ENCODE measurements at places on chromosomes 12 and 14.

DNA sequence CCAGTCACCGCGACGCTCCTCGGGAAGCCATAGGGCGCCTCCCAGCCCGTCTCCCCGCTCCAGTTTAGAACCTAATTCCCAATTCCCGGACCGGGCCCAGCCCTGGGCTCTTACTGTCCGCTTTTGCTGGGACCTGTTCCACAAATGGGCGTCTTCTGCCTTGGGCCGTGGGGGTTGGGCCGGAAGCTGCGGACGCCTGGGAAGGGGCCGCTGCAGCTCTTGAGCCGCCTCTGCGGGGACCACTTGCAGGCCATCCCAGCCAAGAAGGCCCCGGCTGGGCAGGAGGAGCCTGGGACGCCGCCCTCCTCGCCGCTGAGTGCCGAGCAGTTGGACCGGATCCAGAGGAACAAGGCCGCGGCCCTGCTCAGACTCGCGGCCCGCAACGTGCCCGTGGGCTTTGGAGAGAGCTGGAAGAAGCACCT, 797 bp downstream of the UNG start:
- DNase-seq: no peak

DNA sequence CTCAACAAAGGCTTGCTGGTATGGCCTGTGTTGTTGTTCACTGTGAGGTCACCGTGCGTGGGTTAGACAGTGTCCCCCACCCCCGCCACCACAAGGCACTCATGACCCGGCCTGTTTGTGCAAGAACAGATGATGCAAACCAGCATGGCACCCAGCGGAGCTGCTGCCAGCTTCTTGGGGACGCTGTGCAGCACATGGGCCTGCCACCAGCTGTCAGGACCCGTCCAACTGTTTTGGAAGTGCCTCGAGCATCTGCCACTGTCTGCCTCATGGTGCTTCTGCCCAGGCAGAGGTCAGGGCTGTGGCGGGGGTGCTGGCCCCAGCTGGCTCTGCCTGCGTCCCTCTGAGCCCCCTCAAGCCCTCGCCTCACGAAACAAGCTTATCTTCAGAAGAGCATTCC, 1.5 kb downstream of the ASB2 start:
- no peak for DNase-seq

- DNase-seq: no peak
Measured at GRCh38 chr12:31020385-31021166, 53.1 kb upstream of the DDX11 start.

- no peak for DNase-seq
Measured at GRCh38 chr14:90406384-90406798, 9.6 kb downstream of the CALM1 start.

GRCh38 chr12:83893101-83893500, 1019.5 kb downstream of the SLC6A15 start:
- DNase-seq: no peak

GRCh38 chr14:61504901-61505300, 183.5 kb downstream of the PRKCH start:
- DNase-seq: no peak

- no peak for DNase-seq
Measured at GRCh38 chr14:104956290-104956890, 21.8 kb downstream of the AHNAK2 start.

DNA sequence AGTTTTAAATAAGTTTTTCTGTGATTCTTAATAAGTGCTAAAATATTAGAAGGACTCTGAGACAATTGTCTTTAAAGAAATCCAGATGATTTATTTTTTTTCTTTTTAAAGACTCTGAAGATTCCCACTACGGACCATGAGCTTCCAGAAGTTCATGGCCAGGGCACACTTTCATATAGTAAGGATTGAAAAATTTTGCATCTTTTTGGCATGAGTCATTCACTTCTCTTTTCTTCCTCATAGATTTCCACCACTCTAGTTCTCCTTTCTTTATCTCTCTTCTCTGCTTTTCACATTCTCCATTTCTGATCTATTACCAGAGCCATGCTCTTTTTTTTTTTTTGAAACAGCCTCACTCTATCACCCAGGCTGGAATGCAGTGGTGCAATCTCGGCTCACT, 385.8 kb downstream of the FLRT2 start:
- DNase-seq: no peak
